ENCODE measurements at places on chromosomes 6 and 20.

GRCh38 chr6:34182751-34183531 is 37.1 kb upstream of the GRM4 start:
- DNase-seq: peak; percentile 52

GRCh38 chr20:58639182-58640146 is 11.6 kb upstream of the STX16 start:
- no peak for DNase-seq

- DNase-seq: peak; percentile 40
These were observed 9.7 kb upstream of the QKI start for GRCh38 chr6:163404825-163405265.

DNA sequence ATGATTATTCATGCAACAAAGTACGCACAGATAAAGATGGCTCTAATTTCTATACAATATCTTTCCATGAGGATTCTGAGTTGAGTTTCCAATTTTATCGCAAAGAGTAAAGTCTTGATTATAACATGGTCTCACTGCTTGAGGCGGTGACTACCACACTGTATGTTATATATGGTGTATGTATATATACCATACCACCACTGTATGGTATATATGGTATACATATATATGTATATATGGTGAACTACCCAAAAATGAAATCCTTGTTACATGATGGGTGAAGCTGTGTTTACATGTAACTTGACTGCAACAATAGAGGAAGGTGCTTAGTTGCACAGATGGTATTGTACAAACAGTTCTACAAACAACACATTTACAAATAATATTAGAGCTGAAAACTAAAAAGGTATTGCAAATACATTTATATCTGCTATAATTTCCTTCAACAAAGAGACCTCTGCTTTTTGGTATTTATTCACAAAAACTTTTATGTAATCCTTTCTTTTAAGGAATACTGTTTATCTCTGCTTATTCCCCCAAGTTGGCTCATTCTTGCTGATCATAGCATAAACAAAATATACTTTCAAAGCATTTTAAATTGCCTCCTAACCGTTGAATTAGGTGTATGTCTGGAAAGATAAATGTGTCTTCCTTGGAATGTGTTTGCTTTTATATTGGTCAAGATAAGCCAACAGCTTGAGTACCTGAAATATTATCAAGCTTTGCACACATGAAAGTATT is 77.7 kb upstream of the TPD52L1 start:
- DNase-seq: no peak

DNA sequence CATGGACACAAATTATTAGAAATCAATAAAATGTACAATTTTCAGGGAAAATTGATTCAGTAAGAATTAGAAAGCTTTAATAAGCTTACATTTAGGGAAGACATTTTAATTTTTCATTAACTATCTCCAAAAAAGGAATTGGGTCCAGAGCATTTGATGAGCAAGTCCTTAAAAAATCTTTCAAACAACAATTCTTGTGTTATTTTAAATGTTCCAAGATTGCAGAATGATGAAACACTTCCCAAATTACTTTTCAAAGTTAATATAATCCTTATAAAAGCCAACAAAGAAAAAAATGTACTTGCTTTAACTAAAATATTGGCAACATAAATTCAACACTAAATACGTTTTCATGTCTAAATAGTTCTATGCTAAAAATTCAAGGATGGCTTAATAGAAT is 102.0 kb downstream of the ADAT2 start:
- no peak for DNase-seq

GRCh38 chr6:108966855-108967755 is 118.9 kb downstream of the ARMC2 start:
- peak; percentile 76 for DNase-seq

- no peak for DNase-seq
These were observed 18.5 kb downstream of the DST start for GRCh38 chr6:56624046-56624727.

DNA sequence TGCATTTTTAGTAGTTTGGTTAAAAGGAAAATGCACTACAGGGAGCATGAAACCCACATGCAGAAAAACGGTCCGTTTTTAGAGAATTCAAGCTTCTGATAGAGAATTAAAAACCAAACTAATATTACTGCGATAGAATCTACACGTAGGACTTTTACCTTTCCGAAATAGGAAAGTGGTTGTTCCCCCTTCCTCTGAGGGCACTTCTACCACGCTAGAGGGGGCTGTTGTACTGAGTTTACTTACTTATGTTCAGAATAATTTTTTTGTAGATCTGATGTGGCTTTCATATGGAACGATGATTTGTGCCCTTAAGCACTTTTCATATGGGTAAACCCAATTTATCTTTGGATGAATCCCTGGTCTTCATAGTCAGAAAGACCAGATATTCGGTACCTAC is 264.3 kb upstream of the PLN start:
- DNase-seq: peak; percentile 80

DNA sequence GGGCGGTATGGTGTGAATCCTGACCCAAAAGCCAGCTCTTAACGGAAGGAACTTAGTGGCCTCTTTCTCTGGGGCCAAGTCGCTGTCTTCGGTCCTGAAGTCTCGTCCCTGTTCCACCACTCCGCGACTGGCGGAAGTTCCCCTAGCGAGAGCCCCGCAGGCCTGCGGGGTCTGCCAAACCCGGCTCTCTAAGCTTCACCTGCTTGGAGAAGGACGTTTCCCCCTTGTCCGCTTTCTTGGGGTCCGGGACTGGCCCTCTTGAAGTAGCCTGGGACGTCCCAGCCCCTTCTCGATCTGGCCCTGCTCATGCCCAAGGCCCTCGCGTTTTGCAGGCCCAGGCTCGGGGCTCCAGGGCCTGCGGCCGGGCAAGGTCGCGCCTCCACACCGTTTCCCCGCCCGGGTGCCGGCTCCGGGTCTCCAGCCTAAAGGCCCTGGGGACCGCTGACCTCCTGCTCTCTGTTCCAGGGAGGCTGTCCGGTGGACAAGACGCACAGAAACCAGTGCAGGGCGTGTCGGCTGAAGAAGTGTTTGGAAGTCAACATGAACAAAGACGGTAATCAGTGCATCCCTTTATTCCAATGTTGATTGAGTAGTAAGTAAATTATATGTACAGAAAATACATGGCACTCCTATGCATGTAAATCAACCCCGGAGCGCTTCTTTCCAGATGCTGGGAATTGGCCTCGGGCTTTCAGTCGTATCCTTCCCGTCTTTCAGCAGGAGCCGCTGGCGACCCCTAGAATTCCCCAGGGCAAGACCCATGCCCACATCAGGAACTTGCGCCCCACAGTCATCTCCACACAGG is 8.8 kb downstream of the NR2E1 start:
- DNase-seq: peak; percentile 86

DNA sequence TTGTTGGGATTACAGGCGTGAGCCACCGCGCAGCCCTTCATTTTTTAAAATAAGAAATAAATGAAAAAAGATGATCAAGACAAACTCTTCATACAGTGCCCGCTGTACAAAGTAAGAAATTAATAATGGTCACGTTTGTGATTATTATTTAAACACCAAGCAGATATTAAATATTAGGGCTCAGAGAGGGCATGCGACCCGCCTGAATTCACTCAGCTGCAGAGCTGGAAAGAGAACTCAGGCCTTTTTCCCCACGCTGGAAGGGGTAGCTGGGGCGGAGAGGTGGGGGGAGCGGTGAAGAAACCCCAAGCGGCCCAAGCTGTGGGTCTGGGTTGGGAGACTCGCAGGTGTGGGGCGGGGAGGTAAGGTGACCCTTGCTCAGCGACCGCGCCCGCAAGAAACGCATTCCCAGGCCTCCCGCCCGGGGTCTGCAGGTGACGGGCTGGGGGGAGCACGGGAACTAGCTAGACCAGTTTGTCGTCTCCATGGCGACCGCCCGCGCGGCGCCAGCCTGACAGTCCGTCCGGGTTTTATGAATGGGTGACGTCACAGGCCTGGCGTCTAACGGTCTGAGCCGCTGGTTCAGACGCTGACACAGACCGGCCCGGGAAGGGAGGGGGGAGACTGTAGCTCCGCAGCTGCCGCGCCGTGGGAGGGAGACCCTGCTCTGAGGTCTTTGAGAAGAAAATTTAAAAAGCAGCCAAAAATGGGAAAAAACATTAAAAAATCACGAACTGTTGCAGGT is 1.1 kb upstream of the ID1 start:
- DNase-seq: peak; percentile 96

GRCh38 chr20:7151676-7152470 is 384.4 kb downstream of the BMP2 start:
- no peak for DNase-seq

- peak; percentile 22 for DNase-seq
These were observed 90.7 kb downstream of the KHDC1L start for GRCh38 chr6:73134588-73134987.

- peak; percentile 94 for DNase-seq
These were observed 335.3 kb downstream of the CD83 start for GRCh38 chr6:14452567-14453527.

- peak; percentile 69 for DNase-seq
These were observed 474.9 kb upstream of the AGPAT4 start for GRCh38 chr6:161748535-161749416.

DNA sequence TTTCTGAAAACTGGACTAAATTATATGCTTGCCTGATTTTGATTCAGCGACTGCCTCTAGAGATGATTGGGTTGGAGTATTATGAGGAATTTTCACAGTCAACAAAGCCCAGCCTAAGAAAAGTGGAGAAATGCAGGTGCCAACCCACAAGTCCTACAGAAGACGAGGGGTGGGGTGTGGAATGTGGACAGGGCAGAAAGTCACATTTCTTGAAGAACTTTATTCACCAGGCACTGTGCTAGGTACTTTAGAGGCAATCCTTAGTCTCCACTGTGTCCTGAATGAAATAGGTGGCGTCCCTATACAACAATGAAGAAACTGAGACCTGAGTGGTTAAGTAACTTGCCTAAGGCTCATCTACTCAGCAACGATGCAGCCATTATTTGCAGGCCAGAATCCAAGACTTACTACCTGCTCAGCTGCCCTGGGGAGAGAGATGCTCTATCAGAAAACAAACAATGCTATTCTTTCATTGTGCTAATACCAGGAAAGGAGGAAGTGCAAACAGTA is 106.3 kb downstream of the RNF144B start:
- no peak for DNase-seq
